ENCODE measurements at places on chromosomes 7 and 10. TPM values are rescaled to one million over a fixed set of nuclear protein-coding genes. Genes with fewer than 3 reads are reported as not detected.

The NRCAM gene
- 96.4 TPM for total RNA-seq

The GRID2IP gene
- not detected for total RNA-seq

The EGR2 gene
- 0.21 TPM for total RNA-seq

The CYTH3 gene
- 30.0 TPM for total RNA-seq

The LIPJ gene
- total RNA-seq, result not detected

The OPN1SW gene
- total RNA-seq, result not detected

The FGL2 gene
- not detected for total RNA-seq

The OPALIN gene
- not detected for total RNA-seq

The NEUROG3 gene
- total RNA-seq, result not detected

The TLL2 gene
- 0.12 TPM for total RNA-seq

The ATOH7 gene
- total RNA-seq, result 0.10 TPM

The GRID1 gene
- 0.22 TPM for total RNA-seq

The TRIP6 gene
- 51.6 TPM for total RNA-seq

The RADIL gene
- 2.7 TPM for total RNA-seq

The STK32C gene
- 44.8 TPM for total RNA-seq

The PTPRE gene
- 5.7 TPM for total RNA-seq

The TFR2 gene
- total RNA-seq, result 2.2 TPM

The SP4 gene
- 1.2 TPM for total RNA-seq

The UBTD1 gene
- total RNA-seq, result 20.3 TPM

The PKD2L1 gene
- 0.05 TPM for total RNA-seq

The NRP1 gene
- total RNA-seq, result 95.2 TPM

The CYP2W1 gene
- total RNA-seq, result not detected

The TRIM73 gene
- 2.1 TPM for total RNA-seq

The ABCB1 gene
- total RNA-seq, result 0.02 TPM

The TFEC gene
- not detected for total RNA-seq

The INA gene
- 20.0 TPM for total RNA-seq

The UPK3B gene
- total RNA-seq, result 17.9 TPM

The RNF148 gene
- total RNA-seq, result not detected
